ENCODE measurements at places on chromosomes 7 and 10.

DNA sequence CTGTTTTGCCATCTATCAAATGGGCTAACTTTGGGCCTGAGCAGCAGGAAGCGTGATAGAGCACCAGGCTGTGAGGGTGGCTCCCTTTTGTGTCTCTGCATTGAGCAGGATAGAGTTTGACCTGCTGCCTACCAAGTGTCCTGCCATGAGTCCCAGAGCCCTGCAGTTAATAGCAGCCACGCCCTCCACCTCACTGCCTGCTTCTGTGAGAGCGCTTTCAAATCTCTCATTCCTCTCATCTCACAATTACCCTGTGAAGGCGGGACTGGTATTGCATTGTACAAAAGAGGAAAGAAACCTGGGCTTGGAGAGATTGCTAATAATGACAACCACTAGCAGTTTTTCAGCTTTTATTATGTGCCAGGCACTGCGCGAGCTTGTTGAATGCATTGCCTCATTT, 39.9 kb downstream of the UNC5B start:
- no peak for DNase-seq

DNA sequence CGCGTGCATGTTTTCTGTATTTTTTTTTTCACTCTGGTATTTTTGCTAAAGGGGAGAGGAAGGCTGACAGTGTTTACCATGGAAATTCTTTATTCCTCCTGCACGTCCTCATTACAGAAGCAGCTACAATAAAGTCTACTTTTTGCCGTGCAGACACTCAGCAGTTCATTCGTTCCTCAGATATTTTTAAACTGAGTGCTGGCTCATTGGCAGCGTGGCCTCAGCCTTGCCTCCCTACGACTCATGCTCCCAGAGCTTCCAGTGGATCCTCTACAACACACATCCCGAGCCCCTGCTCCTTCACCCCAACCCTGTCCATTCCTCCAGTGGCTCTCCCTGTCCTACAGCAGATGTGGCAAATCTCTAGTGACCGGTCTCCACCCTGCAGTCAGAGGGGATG, 239.2 kb upstream of the ZMIZ1 start:
- DNase-seq: no peak

GRCh38 chr10:3023892-3024291, 43.5 kb upstream of the PFKP start:
- no peak for DNase-seq

DNA sequence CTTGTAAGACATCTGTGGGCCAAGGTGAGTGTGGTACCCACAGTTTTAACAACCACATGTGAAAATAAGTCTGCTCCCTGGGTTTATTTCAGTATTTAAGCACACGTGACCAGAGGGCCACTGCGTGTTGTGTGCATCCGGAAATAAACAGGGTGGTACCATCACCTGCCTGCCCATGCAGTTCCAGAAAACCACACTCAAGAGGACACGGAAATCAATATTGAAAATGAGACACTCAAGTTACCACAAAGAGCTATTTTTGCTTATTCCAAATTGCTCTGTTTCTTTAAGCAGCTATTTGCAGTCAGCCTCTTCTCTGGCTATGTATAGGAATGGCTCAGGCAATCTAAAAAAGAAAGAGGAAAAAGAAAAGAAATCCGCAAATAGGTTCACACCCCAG, 71.8 kb upstream of the LOXL4 start:
- no peak for DNase-seq

- DNase-seq: no peak
Observed at GRCh38 chr7:116772423-116772863, 89.9 kb upstream of the CAPZA2 start.

- no peak for DNase-seq
Observed at GRCh38 chr10:100311298-100311697, 18.7 kb downstream of the PKD2L1 start.

- DNase-seq: no peak
Observed at GRCh38 chr10:110897184-110897583, 21.8 kb downstream of the BBIP1 start.

- DNase-seq: no peak
Observed at GRCh38 chr7:106405697-106406141, 120.9 kb upstream of the NAMPT start.

DNA sequence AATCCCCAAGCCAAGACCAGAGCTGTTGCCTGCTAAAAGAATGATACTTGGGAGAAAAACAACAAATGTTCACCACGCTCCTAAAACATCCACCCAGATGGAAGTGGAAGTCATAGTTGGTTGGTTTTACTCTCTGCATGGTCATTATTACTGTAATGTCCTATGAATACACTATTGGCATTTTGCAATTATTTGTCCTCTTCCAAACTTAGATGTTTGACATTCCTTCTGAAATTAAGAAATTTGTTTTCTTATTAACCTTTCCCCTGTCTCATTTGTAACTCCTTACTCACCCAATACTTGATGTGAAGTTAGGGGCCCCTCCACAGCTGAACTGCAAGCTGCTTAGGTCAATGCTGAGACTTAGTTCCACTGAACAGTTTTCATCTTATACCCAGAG, 383.3 kb downstream of the INHBA start:
- DNase-seq: no peak

DNA sequence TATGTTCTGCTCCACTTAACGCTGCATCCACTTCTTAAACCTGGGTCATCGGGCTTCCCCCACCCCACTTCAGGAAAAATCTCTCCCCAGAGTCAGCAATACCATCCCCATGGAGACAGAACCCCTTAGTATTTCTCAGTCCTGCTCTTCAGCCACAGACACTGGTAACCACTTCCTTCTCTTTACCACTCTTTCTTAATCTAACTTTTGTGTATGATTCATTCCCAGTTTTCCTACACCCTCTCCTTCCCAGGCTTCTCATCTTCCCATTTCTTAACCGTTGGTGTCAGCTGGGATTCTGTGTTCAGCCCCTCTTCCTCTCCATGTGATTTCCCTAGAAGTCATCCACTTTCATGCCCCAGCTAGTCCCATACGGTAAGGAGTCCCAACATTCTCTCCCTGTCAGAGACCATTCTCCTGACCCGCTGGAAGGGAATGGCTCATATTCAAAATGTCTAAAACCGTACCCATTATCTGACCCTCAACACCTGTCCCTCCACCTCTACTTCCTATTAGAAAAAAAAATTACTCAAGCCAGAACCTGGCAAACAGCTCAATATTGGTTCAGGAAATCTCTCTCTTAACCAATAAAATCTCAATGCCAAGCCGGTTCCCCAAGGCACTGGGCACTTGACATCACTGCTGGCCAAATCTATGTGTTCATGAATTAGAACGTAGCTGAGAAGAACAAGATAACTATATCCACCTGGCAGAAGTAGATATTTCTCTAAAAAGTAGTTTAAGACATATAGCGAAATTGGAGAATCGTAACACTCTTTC, 89.4 kb downstream of the DGKI start:
- DNase-seq: peak; percentile 41

DNA sequence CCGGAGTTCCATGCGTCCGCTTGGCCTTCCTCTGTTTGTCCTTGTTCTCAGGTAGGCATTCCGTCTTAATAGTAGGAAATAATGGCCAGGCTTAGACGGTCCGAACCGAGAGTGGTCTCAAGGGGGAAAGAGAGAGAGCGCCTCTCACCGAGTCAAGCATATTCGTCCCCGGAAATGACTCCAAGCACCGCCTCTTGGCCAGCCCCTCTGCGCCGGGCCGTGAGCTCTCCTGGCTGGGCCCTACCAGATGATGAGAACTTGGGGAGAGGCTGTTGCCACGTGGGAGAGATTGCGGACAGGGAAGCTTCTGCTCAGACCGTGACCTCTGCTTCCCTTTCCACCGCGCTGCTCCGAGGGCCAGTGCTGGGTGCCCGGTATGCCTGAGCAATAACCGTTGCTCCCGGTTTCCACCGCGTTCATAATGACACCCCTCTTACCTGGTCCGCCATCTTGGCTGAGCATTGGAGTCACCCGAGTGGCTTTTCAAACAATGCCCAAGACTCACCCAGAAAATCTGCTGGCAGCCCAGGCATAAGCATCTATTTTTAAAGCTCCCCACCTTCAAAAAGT, 251.1 kb upstream of the SHH start:
- DNase-seq: no peak

- no peak for DNase-seq
Observed at GRCh38 chr7:99218406-99219184, 10.7 kb upstream of the KPNA7 start.

DNA sequence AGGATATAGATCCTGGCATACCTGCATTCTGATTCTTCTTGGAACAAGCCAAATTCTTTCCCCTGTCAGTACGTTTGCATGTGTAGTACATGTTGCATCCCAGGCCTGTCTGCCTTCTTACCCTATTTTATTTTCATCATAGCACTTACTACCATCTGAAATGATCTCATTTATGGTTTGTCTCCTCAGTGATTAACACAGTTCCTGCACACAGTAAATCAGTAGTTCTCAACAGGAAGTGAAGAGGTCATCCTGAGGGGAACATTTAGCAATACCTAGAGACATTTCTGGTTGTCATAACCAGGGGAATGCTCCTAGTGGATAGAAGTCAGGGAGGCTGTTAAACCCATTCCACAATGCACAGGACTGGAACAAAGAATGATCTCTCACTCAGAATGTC, 38.2 kb upstream of the SLC26A4 start:
- peak; percentile 73 for DNase-seq

- DNase-seq: no peak
Observed at GRCh38 chr7:51154201-51154600, 162.4 kb downstream of the COBL start.

- DNase-seq: no peak
Observed at GRCh38 chr7:50608196-50608906, 43.1 kb upstream of the DDC start.

DNA sequence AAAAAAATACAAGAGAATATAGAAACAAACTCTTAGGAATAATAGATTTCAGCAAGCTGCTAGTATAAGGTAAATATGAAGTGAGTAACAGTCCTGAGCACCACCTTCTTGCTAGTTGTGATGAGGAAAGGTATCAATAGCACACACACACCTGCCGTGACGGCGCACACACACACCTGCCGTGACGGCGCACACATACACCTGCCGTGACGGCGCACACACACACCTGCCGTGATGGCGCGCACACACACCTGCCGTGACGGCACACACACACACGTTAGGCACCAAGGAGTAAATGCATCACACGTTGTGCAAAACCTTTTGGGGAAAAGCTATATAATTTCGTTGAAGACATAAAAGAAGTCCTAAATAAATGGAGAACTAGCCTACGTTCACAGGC, 4.7 kb upstream of the JAKMIP3 start:
- no peak for DNase-seq

- DNase-seq: no peak
Observed at GRCh38 chr10:11403116-11403515, 208.3 kb downstream of the USP6NL start.

GRCh38 chr7:122887848-122888247, 1.6 kb upstream of the CADPS2 start:
- DNase-seq: no peak

DNA sequence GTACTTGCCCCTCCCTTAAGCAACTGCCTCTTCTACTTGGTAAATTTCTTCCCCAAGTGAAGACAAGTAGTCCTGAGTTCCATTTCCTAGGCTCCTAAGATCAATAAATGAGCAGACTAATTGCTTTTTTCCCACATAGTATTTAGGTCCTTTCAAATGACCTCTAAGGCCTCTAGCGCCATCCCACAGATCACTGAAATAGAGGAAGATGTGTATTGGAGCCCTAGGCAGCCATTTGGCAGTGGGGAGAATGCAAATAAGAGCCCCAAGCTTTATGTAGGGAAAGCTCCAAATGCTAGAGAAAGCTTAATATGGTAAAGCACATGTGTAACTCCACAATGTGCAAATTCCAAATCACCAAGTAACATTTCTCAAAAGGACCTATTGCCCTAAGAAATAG, 316.5 kb upstream of the PHF14 start:
- no peak for DNase-seq

GRCh38 chr10:122062831-122063674, 74.1 kb downstream of the TACC2 start:
- DNase-seq: peak; percentile 39

GRCh38 chr7:80151274-80151665, 16.6 kb downstream of the GNAI1 start:
- peak; percentile 83 for DNase-seq

GRCh38 chr10:110410329-110411046, 87.2 kb upstream of the DUSP5 start:
- peak; percentile 97 for DNase-seq

GRCh38 chr7:42012786-42013360, 224.1 kb downstream of the GLI3 start:
- no peak for DNase-seq

DNA sequence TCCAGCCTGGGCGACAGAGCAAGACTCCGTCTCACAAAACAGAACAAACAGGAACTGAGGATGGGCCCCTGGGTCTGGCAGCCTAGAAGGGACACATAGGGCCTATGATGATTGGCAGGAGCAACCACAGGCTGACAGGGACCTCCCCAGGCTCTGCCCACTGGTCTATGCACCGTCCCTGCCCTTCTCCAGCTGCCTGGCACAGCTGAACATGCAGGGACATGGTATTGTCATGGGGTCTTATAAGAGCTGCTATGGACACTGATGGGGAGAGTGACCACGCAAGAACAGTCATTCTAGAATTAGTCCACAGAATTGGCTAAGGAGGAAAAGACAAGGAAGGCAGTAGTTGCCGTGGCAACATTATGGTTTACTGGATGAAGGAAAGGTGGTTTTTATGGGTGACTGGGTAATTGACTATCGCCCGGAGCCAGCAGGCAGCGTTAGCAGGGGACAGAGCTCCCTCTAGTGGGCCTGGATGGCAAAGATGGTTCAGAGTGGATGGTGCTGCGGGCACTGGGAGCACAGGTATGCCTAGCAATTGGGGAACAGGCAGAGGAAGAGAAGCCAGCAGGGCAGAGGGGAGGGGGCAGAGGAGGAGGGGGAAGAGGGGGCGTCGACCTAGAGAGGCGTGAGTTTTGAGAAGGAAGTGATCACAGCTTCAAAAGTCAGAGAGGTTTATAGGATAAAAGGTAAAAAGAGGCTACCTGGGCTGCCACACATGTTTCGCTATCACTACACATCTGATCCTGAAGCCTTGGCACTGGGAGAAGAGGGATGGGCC, 7.8 kb upstream of the TRIM56 start:
- DNase-seq: no peak

GRCh38 chr7:136114966-136115762, 138.0 kb upstream of the MTPN start:
- peak; percentile 11 for DNase-seq

DNA sequence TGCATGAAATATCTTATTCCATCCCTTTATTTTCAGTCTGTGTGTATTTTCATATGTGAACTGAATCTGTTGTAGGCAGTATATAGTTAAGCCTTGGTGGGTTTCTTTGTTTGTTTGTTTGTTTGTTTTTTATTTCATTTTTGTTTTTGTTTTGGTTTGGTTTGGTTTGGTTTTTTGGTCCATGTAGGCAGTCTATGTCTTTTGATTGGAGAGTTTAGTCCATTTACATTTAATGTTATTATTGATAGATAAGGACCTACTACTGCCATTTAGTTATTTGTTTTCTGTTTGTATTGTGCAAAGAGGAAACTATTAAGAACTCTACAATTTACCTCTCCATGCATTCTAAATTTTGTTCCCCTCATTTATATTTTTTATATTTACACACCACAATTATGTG, 695.9 kb upstream of the GRM3 start:
- DNase-seq: no peak

DNA sequence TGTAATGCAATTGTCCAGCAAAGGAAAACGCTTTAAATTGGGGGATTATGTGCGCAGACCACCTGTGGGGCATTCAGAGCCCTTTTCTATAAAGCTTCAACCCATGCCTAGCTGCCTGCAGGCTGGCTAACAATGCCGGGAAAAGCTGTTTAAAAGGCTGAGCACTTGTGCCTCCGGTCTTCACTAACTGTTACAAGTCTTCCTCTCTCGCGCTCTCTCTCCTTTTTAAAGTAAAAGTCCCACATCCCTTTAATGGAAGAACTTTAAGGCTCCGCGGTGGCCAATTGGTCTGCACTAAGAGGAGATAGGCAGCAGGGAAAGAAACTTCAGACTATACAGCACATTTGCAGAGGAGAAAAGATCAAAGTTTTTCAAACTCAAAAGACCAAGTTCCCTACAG, 4.6 kb downstream of the FZD8 start:
- no peak for DNase-seq
